ENCODE measurements at places on chromosomes 4 and X.

DNA sequence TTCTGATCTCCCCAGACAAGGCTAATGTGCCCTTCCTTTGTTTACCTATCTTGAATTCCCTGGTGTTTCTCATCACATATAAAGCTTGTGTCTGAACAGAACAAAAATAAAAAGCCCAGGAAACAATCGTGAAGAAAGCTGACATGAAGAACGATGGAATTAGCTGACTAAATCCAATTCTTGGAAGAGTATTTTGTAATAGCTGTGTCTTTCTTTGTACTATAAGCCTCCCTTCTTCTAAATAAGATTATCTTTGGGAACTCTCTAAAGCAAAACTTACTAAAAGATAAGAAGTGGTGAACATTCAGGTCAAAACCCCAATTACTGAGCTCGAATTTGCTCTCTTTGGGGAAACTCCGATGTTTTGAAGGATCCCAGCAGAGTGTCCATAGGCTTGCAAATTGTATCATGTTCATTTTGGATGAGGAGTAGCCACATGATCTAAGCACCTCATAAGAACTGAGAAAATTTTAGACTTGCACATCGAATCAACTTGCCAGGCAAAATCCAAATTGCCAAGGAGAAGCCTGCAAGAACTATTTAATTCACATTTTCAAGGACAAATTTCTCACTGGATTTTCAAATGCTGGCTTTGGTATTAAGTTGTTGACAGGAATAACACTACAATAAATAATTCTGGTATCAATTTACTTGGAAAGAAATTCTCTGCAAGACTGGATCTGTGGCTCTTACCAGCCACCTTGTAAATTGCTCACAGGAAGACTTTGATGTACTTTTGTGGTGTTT lies 106.2 kb downstream of the LNX1 start:
- peak; percentile 8 for DNase-seq

GRCh38 chrX:340121-340520 lies 21.5 kb upstream of the GTPBP6 start:
- DNase-seq = no peak

- DNase-seq = no peak
Measured at GRCh38 chrX:10667143-10667542, 46.8 kb upstream of the MID1 start.

- no peak for DNase-seq
Measured at GRCh38 chr4:113292371-113293042, 243.1 kb downstream of the ANK2 start.

GRCh38 chr4:153115322-153116290 lies 88.6 kb upstream of the TRIM2 start:
- DNase-seq = peak; percentile 61

- no peak for DNase-seq
Measured at GRCh38 chrX:31298916-31299315, 227.1 kb upstream of the FTHL17 start.

DNA sequence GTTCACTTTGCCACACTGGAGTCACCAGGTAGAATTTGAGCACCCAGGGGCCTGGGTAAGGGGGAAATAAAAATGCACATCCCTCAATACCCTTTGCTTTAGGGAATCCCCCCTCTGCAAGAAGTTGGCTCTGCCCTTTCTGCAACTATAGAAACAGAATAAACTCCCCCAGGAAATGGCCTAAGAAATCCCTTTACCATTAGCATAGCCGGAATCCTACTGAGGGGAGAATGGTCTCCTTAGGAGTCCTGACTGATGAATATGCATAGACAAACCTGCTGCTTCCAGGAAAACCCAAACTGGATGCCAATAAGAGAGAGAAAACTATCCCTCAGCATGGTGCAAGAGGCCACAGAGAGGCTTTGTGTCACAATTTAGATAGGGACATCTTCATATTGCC lies 11.0 kb downstream of the EFHC2 start:
- no peak for DNase-seq

- DNase-seq = peak; percentile 79
Measured at GRCh38 chr4:26780539-26780938, 80.1 kb upstream of the STIM2 start.

- no peak for DNase-seq
Measured at GRCh38 chr4:1493540-1494287, 87.5 kb upstream of the NKX1-1 start.

DNA sequence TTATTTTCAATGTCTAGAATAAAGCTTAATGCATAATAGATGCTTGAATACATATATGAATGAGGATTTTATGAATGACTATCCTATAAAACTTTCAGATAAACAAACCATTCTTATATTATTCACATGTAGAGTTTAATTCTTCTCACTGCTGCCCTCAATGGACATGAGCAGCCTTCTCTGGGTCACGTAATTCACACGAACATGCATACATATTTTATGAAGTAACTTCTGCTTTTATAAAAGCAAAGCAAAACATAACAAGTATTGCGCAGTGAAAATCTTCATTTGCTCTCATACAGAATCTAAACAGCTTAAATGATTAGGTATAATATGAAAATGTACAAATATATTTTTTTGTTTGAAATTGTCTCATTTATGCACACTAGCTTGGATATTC lies 116.7 kb downstream of the TMA16 start:
- peak; percentile 70 for DNase-seq

DNA sequence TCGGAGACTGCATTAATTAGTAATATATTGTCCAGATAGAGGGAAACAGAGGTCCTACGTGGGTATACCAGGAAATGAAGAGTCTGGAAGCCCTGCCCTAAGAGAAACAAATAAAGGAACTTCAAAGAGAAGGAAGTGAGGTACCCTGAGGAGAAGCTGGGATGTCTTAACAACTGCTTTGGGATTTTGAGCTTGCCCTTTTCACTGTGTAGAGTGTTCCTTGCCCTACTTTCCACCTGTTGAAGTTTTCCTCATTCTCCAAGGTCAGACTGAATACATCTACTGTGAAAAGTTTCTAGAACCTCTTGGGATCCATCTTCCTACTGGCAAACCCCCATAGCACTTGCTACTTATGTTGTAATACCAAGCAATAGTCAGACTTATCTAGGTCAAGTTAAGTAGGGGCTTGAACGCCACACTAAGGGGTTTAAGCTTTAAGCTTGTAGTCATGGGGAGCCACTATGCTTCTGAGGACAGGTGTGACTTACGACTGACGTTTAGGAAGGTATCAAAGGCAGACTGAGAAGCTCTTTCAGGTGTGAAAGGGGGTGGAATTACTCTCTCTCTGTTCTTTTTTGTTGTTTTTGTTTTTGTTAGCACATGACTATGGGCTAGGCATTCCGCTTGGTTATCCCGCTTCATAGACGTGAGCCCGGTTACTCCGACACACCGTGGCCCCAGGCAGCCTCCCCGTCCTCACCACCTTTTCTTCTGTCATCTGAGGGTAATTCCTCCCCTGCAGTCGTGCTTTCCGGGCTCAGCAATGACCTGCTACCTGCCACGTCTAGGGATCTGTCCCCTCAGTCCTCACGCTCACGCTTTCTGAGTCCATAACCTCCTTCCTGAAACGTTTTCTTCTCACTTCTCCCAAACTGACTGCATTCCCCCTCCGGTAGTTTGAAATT lies 959 bp upstream of the REST start:
- DNase-seq = peak; percentile 19

- DNase-seq = no peak
Measured at GRCh38 chr4:11182031-11182430, 246.7 kb downstream of the HS3ST1 start.

GRCh38 chrX:1584237-1585011 lies 7.0 kb upstream of the AKAP17A start:
- DNase-seq = no peak

DNA sequence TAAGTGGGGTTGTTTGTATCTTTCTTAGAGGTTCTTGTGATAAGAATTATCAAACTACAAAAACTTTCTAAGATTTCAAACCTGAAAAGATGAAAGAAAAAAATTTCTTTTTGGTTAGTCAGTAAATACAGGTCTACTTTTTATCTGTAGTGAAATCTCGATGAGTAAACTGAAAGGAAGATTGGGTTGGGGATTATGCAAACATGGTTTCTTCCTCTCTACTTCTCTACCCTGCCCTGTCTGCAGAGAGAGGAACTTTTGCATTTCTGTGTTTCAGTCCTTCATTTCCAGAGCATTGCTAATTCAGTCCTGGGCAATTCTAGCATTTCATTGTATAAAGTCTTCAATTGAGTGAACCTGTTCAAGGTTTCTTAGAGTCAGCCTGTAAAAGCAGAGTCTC lies 51.6 kb upstream of the IL2 start:
- DNase-seq = peak; percentile 3

- DNase-seq = no peak
Measured at GRCh38 chr4:48195853-48196252, 61.8 kb upstream of the TXK start.

DNA sequence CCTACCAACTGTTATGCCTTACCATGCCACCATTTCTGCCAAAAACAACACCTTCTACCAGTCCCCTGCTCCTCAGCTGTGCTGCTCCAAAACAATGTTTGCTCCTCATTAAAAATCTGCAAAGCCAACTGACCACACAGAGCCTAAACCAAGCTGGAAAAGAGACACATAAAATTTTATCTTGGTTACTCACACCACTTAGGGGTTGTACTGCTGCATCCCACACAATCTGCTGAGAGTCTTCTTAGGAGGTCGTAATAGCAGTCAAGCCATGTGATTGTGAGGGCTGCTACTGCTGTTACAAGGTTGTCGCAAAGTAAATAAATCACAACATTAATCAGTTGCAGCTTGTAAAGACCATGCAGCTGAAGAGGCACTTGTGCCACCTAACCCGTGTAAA lies 607.4 kb upstream of the FAM241A start:
- DNase-seq = no peak

GRCh38 chrX:45266456-45266855 lies 65.8 kb upstream of the DIPK2B start:
- DNase-seq = no peak

DNA sequence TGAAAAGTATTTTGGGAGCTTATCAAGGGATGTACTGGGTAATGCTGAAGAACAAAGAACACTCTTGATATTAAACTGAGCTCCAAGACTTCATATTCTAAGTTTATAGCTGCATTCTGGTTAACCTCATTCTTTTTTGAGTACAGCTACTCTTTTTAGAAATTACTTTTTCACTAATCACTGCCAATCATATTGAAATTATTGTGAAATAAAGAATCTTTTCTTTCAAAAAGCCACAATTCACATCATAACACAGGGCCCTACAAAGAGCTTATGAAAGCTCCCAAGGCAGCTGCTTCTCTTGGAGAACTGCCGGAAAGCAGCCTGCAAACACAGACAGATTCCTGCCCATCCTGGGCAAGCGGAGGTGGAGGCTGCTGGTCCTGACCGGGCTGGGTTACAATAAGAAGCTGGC lies 121.4 kb downstream of the RNF150 start:
- DNase-seq = no peak

DNA sequence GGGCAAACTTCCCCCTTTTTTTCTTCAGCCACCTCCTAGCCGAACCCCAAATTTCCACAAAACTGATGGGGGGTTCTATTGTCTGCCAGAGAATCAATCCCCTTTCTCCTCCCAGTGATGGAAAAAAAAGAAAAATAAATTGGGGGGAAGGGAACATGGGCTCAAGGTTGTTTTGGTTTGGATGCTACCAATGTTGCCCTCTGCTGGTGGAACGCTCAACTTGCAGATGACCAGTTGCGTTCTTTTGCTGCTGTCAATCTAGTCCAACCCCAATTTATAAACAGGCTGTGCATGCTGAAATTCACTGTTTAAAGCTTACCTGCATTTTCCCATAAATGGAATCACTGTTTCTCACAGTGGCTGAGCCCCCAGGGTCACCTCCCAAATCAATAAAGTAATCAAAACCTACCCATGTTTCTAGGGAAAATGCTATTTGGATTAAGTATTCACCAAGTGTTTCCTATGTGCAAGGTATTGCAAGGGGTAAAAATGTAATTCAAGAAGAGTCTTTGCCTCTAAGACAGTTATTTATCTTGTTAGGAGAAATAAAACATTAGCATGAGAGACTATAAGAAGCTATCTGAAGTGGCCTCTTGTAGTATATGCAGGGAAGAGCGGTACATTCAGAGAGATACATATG lies 116.7 kb upstream of the TMEM164 start:
- DNase-seq = peak; percentile 23

DNA sequence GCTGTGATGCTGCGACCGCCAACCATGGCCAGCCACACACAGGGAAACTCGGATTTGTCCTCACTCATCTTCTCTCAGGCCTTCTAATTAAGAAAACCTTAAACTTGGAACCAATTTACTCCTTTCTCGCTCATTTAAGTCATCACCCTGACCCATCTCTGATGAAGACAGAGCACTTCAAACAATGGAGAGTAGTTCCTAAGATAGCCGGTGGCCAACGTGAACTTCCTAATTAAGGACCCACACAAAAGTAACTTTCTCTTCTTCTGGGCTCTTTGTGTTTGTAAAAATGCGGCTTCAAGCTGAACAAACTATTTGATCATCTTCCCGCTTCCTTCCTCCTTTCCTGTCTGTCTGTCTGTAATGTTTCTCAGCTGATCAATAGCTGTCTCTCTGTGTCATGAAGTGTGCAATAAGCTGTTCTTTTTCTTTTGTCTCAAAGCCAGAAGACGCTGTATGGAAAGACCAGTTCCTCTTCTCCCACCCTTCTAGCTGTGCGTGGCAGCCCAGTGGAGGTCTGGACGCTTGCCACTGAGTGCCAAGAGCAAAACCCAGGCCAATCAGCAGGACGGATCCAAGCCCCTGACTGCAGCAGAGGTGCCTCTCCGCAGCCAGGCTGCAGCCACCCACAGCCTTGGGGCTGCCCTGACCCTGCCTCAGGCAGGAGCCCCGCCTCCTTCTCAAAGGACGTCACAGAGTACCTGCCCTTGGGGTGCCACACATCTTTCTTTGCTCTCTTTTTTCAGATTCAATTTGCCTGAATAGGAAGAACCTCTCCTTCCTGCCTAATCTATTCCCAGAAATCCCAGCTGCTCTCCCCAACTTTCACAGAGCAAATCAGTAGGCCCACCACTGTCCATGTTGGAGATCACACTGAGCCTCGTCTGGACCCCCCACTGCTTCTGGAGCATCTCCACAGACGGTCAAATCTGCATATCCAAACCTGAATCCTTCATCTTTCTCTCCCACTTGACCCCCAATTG lies 59.3 kb downstream of the MAML3 start:
- peak; percentile 94 for DNase-seq

DNA sequence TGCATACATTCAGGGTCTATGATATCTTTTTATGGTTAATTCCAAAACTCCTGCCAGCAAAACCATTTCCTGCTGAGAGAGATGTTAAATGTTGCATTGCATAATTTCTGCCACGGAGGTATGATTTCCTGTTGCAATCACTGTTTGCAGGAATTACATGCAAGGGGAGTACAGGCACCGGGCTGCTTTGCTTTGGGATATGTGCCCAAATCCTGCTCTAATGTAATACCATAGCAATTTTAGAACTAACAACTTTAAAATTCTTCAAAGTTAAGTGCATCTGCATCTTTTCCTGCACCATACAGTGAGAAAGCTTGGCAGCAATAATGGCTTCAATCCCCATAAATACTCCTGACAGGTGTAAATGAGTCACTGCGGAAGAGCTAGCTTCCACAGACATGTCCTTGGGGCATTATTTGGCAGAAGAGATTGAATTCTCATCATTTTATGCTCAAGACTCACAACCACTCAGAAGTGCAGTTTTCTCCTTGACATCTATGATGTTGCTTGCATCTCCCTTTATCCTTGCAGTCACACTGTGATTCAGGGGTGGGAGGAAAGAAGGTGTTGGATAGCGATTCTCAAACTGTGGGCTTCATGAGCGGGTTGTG lies 29.6 kb downstream of the TRIM2 start:
- no peak for DNase-seq

Measured in MV-4-11 (cell line).